ENCODE measurements at places on chromosomes 16 and 17.

DNA sequence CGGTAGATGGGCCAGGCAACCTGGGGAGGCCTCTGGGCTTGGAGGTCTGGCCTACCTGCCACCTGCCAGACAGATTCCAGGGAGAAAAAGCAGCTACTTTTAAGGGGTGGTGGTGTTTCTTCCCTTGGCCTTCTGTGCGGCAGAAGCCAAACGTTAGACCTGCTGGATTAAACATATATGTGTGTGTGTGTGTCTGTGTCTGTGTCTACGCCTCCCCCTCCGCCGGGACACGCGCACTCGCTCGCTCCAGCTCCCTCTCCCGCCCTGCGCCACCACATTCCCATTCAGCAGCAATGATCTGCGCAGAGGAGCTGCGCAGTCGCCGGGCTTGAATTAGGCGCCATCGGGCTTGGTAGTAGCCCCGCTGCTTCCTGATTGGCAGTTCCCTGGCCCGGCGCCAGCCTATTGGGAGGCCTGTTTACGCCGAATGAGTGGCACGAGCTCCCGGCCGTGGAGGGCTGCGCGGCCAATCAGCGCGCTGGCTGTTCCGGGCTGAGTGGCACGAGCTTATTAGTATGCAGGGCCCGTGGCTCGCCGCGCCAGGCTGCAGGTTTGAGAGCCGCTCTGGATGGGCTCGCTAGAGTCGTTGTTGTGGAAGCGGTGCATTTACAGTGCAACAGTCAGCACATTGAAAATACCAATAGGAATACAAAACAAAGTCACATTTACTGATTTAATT, at the start of gene BAHCC1:
Gene BAHCC1 (plus strand): TSS at position 537 of the 679 bp plus-strand sequence. CDS start 4,283 bp downstream, outside the sequence.
- peak; percentile 72 for DNase-seq

DNA sequence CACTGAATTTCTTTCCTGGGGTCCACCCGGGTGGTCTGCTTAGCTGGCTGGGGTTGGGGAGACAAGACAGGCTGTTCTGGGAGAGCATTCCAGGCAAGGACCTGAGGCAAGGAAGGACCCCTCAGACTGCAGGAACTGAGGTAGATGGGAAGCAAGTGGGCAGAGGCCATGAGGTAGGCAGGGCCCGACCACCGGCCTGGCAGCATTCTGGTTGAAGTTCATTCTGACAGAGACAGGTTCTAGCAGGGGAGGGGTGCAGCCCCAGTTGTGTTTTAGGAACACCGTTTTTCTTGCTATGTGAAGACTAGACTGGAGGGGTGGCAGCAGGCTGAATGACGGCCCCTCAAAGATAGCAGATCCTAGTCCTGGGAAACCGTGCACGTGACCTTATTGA, 17.5 kb downstream of the B9D1 start:
- no peak for DNase-seq

- no peak for DNase-seq
Measured at GRCh38 chr16:47008612-47009011, 35.1 kb upstream of the DNAJA2 start.

GRCh38 chr17:28320215-28321061, 1.4 kb downstream of the TMEM97 start:
- no peak for DNase-seq

DNA sequence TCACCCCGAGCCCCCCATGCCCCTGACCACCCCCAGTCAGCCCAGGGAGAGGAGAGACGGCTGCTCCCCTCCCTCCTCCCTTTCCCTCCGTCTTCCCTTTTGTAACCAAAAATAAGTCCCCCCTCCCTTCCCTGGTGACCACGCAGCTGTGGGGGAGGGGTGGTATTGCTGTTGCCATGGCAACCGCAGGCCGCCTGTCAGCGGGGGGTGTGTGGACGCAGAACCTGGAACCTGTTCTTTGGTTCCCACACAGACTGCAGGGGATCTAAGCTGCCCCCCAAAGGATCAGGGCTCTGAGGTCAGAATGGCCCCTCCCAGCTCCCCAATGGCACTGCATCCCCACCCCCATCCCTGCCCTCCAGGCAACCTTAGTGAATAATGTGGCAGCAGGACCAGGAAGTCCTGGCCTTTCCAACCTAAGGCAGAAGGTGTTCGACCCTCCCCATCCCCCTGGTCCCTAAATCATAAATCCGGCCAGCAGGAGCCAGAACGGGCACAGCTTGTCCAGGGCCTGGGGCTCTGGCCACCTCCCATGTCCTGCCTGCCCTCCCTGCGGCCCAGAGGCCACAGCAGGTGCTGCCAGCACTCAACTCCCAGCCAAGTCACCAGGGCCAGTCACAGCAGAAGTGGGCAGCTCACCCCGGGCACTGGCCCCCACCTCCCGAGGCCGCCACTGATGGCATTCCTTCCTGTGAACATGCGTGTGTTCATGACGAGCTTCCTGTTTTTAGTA, 12.0 kb downstream of the CA4 start:
- DNase-seq = no peak

DNA sequence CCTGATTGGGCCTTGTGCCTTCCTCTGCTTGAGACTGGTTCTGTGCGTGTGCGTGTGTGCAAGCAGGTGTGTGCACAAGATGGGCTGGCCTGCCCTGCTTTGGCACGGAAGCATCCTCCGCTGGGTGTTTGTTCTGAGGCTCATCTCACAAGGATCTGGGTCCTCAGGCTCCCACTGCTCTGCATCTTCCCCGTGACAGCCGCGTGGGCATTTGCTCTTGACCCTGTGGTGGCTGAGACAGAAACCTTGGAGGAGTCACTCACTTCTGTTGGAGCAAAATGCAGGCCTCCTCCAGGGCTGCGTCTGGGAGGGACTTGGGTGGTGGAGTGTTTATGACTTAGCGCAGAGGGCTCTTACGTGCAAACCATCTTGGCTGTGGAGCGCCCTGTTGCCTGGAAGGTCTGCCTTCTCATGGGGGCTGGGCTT, 119.2 kb downstream of the RPTOR start:
- DNase-seq = peak; percentile 73

GRCh38 chr17:30505868-30506417, 28.7 kb downstream of the GOSR1 start:
- DNase-seq = no peak

- no peak for DNase-seq
Measured at GRCh38 chr17:78355701-78356100, 4.2 kb downstream of the SOCS3 start.

DNA sequence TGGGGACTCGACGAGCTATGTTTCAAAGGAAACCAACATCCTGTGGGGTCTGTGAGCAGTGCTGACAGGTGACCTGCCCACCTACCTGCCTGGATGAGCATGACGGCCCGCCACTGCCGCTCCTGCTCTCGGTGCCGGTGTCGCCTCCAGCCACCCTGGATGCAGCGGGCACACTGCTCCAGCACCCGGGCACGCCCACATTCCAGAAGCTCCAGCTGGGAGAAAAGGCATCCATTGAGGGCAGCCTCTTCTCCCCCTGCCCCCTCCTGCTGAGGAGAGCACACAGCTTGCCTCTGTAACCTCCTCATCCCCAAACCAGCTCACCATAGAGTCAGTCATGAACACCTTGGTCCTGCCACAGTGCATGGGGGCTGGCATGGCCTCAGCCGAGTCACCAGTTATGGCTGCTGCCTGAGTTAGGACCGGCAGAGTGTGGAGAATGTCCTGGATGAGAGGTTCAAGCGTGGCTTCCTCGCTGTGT, 14.3 kb downstream of the ZNHIT3 start:
- no peak for DNase-seq

GRCh38 chr16:52191531-52192134, 355.3 kb downstream of the TOX3 start:
- peak; percentile 65 for DNase-seq

DNA sequence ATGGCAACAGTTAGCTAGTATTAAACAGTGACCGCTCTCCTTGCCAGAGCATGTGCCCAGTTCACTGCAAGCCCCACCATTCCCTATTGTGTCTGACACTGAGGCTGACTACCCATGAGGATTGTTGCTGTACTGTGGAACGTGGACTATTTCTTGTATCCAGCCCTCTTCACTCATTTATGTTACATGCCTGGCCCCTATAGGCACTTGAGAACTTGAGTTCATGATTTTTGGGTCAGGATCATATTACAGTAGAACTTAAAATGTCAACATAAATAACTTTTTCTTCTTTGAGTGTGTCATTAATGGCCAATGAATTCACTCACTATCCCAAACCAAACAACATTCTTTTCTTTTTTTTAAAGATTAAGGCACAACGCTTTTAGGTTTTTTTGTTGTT, 55.7 kb downstream of the LYRM1 start:
- DNase-seq = no peak

GRCh38 chr16:28291651-28292626, at the start of gene SBK1:
TSS of gene SBK1 (plus strand) at chr16:28292525. CDS start at chr16:28317392, 24,867 bp downstream.
- peak; percentile 85 for DNase-seq

- DNase-seq = no peak
Measured at GRCh38 chr17:77951123-77951522, 7.4 kb upstream of the TNRC6C start.

DNA sequence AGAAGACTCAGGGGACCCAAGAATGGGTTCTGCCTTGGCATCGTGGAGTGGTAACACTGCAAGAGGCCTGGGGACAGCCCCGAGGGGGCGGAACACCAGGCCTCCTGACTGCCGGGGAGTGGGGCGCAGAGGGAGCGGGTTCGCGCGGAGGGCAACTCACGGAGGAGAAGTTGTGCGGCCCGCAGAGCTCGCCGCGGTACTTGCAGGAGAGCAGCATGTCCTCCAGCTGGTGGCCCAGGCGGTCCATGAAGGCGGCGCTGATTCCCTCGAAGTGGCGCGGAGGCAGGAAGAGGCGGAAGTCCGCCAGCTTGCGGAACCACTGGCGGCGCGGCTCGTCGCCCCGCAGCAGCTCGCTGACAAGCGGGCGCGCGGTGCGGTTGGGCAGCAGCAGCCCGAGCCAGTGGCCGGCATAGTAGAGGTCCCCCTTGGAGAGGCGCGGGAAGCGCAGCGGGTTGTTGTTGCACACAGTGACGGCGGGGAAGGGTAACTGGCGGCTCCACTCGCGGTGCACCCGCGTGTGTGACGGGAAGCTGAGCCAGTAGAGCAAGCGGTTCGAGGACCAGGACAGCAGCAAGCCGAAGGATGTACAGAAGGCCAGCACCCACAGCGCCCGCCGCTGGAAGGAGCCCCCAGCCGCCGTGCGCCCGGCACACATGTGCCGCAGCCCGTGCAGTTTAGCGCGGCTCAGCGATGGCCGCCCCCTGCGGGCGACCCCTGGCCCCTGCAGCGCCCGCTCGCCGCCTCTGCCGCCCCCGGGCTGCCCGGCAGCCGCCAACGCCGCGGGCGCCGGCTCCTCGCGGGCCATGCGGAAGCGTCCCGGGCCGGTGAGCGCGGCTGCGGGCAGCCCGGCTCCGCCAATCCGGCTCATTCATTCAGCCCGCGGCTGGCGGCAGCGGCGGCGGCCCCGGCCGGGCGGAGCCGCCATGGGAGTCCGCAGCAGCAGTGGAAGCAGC, 1.6 kb downstream of the ASIC2 start:
- DNase-seq = no peak

DNA sequence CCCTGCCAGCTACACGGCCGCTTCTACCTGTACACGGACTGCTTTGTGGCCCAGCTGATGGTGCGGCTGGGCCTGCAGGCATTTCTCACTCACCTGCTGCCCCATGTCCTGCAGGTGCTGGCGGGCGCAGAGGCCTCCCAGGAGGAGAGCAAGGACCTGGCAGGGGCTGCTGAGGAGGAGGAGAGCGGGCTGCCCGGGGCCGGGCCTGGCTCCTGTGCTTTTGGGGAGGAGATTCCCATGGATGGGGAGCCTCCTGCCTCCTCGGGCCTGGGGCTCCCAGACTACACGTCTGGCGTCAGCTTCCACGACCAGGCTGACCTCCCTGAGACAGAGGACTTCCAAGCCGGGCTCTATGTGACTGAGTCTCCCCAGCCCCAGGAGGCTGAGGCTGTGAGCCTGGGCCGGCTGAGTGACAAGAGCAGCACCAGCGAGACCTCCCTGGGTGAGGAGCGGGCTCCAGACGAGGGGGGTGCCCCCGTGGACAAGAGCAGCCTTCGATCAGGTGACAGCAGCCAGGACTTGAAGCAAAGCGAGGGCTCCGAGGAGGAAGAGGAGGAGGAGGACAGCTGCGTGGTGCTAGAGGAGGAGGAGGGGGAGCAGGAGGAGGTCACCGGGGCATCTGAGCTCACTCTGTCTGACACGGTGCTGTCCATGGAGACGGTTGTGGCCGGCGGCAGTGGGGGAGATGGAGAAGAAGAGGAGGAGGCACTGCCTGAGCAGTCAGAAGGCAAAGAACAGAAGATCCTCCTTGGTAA, 3.5 kb downstream of the WDR81 start:
- no peak for DNase-seq

GRCh38 chr17:73286863-73287296, 24.9 kb downstream of the CDC42EP4 start:
- DNase-seq = no peak

DNA sequence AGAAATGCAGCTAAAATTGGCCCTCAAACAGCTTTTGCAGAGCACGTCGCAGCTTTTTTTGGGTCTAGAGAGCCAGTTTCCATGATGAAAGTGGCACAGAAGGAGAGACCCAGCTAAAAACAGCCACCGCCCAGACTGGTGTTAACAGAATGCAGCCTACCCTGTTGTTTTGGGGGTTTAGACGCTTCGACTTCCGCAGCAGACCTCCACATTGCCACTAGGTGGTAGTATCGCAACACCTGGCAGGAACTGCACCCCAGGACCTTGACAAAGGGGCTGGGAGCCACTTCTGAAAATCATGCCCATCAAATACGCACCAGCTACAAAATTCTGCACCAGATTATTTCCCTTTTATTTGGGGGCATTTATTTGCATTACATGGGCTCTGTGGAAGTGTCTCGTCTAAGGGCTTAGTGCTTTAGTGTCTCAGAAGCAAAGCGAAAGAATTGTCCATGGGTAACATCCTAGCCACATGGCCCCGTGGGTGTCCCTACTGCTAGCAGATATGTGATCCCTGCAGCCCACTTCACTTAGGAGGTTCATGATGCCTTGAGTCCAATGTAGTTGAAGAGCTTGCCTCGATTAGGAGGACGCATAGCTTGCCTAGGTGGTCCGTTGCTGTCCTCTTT, 167.1 kb downstream of the HAPSTR1 start:
- peak; percentile 46 for DNase-seq

GRCh38 chr16:80604600-80605355, 64.0 kb downstream of the DYNLRB2 start:
- DNase-seq = no peak

DNA sequence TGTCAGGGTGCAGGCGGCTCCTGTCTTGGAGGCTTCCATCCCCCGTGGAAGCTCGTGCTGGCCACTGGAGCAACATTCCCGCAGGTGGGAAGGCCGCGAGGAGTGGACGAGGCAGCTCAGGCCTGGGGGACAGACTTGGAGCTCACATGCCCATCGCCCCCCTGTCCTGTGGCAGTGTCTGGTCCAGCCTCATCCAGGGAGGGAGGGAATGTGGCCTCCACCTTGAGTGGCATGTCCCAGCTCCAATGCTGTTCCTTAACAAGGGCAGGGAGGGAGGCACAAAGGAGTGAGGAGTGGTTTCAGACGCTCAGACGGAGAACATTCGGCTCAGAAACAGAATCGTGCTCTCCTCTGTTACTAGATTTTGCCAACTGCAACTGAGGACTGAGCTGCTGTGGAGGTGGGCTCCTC, 159.4 kb upstream of the CHMP6 start:
- no peak for DNase-seq

DNA sequence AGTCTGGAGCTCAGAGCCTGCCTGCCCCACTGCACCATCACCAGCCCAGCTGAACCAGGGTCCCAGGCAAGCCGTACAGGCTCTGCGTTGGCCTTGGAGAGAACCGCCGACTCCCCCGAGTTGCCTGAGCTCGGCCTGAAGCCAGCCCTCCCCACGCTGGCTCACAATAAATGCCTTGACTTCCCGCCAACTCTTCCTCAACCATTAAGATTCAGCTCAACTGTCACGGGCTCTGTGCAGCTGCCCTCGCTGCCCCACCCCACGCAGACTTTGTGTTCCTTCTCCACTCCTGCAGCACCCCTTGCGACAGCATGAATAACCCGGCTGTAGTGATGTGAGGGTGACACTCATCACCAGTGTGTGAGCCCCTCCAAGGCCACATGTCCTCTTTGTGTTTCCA, 4.8 kb upstream of the QPRT start:
- DNase-seq = no peak

GRCh38 chr16:73527187-73527586, 479.3 kb upstream of the ZFHX3 start:
- no peak for DNase-seq
